ENCODE measurements at places on chromosomes 2 and 18.
A peak's percentile ranks its signal among the peaks of the same experiment; 100 is the strongest.

DNA sequence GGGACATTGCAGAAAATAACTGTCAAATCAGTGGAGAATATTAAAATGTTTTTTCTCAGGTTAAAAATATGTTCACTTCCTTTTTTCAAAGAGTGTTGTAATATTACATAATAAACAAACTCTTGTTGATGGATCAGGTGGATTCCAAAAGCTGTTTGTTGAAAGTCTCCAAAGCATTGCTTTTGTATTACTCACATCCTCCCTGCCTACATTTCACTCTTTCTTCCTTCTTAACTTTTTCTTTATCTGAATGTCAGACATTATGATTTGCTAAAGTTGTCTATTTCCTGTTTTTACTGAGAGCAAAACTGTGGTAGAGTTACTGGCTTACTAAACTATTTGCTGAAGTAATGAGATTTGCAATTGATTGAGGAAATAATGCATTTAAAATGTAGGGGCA is 92.1 kb downstream of the CDH19 start:
- no peak overlapping the region for H3K4me3 ChIP-seq
- no peaks in the 10 kb centered on the region for H3K27me3 ChIP-seq
- no peak for DNase-seq

DNA sequence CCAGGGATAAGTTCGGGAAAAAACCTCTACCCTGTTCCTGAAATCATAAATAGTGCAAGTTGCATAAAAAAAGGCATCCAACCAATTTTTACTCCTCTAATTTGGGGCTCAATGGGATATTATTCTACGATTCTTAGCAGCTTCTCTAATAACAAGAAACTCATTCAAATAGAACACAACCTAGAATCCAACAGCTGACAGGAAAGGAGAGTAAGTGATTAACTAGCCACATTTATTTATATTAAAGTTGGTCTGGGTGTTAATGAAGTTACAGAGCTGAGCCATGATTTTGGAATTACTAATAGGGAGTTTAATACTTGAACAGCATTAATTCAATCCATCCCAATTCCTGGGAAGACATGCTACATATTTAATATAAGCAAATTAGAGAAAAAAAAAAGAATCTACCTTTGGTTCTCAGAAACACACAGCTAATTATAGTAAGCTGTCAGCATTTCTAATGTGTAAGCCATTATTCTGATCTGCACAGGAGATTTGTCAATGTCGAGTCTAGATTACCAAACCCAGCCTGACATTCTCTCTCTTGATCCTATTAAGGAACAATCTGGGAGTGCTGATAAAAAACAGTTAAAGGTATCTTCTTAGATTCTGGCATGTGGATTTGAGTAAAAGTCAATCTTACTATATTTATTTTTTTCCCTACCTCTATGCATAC is 267.7 kb downstream of the NBAS start:
- H3K27ac ChIP-seq, result no peak overlapping the region
- H3K4me3 ChIP-seq, result no peak overlapping the region
- DNase-seq, result no peak
- no peaks in the 10 kb centered on the region for H3K27me3 ChIP-seq

- no peak overlapping the region for H3K4me3 ChIP-seq
- H3K27me3 ChIP-seq, result no peaks in the 10 kb centered on the region
- no peaks in the 10 kb centered on the region for H3K36me3 ChIP-seq
- no peak overlapping the region for H3K27ac ChIP-seq
These were observed 125.4 kb downstream of the MGAT5 start for GRCh38 chr2:134379293-134379692.

GRCh38 chr2:187390891-187391290 is 57.2 kb downstream of the CALCRL start:
- no peaks in the 10 kb centered on the region for H3K4me1 ChIP-seq
- no peaks in the 10 kb centered on the region for H3K36me3 ChIP-seq
- no peak for DNase-seq
- H3K27ac ChIP-seq, result no peak overlapping the region
- H3K27me3 ChIP-seq, result no peaks in the 10 kb centered on the region

DNA sequence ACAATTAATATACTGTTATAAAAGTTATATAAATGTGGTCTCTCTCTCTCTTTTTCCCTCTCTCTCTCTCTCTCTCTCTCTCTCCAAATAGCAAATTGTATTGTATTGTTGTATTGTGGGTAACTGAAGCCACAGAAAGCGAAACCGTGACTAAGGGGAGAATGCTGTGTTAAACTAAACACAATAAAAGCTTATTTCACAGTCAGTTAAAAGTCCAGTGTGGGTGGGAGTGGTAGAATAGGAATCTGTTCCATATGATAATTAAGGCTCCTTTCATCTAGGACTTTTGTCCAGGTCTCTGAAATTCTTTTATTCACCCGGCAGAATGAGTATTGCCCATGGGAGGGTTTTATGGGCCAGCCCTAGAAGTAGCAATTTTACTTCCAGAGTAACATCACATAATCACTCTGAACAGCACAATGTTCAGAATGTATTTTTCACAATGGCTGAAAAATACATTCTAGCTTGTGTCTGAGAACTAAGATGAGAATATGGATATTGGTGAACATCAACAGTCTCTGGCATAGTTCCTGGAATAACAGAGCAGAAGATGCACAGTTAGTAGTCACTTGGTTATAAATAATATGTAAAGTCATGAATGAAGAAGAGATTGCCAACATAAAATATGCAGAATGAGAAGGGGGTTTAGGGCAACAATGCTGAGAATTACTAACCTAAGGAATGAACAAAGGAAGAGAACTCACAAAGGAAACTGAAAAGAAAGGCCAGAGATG is 399.1 kb downstream of the PLCL1 start:
- H3K27me3 ChIP-seq, result no peaks in the 10 kb centered on the region
- H3K4me1 ChIP-seq, result no peaks in the 10 kb centered on the region
- H3K36me3 ChIP-seq, result no peaks in the 10 kb centered on the region
- H3K4me3 ChIP-seq, result no peak overlapping the region

- H3K4me1 ChIP-seq, result no peaks in the 10 kb centered on the region
- no peak overlapping the region for H3K27ac ChIP-seq
- no peaks in the 10 kb centered on the region for H3K27me3 ChIP-seq
- DNase-seq, result no peak
- H3K4me3 ChIP-seq, result no peak overlapping the region
These were observed 349.3 kb downstream of the ZNF516 start for GRCh38 chr18:76145521-76146376.

DNA sequence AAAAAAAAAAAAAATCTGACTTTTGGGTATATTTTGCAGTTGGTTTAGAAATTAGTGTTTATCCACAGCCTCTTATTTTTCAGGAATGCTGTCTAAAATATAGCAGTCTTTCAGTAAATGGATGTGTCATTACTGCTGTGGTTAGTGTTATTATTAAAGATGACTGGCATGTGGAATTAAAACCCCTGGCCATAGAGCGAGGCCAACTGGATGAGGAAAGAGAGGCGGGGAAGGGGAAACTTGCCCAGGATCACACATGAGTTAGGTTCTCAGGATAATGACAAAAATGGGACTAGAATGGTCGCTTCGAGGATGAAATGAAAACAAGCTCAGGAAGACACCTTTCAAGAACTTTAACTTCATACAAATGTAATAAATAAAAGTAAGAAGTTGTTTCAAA is 57.4 kb upstream of the APCDD1 start:
- H3K4me3 ChIP-seq, result no peak overlapping the region
- H3K27me3 ChIP-seq, result no peaks in the 10 kb centered on the region
- no peak overlapping the region for H3K27ac ChIP-seq
- H3K4me1 ChIP-seq, result no peaks in the 10 kb centered on the region
- no peak for DNase-seq

GRCh38 chr2:110120171-110121051 is 4.8 kb upstream of the MALL start:
- H3K27me3 ChIP-seq, result no peaks in the 10 kb centered on the region
- DNase-seq, result no peak

- no peaks in the 10 kb centered on the region for H3K27me3 ChIP-seq
- no peaks in the 10 kb centered on the region for H3K4me1 ChIP-seq
- DNase-seq, result no peak
- H3K4me3 ChIP-seq, result no peak overlapping the region
These were observed 89.0 kb upstream of the PPP1CB start for GRCh38 chr2:28662468-28663181.

DNA sequence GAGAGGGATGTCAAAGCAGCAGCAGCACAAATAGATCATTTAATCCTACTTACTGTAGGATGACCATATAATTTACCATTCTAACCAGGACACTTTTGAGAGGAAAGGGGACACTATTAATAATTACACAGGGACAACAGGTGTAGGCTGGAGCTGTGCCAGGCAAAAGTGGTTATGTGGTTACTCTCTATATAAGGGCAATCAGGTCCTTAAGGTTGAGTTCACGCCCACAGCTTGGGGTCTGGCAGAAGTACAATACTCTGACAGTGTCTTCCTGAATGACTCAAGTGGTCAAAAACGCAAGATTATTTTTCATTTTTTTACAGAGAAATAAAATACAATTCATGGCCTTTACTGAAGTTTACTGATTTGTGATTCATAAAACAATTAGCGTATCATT is 2.8 kb downstream of the PREPL start:
- no peaks in the 10 kb centered on the region for H3K27me3 ChIP-seq
- no peaks in the 10 kb centered on the region for H3K36me3 ChIP-seq
- peaks cover 30% of the 10 kb centered on the region for H3K4me1 ChIP-seq
- H3K4me3 ChIP-seq, result no peak overlapping the region

- peak overlapping the region; percentile 16 for H3K27ac ChIP-seq
- H3K4me1 ChIP-seq, result no peaks in the 10 kb centered on the region
- no peak overlapping the region for H3K4me3 ChIP-seq
These were observed 74.6 kb upstream of the TXNDC2 start for GRCh38 chr18:9810994-9811705.

DNA sequence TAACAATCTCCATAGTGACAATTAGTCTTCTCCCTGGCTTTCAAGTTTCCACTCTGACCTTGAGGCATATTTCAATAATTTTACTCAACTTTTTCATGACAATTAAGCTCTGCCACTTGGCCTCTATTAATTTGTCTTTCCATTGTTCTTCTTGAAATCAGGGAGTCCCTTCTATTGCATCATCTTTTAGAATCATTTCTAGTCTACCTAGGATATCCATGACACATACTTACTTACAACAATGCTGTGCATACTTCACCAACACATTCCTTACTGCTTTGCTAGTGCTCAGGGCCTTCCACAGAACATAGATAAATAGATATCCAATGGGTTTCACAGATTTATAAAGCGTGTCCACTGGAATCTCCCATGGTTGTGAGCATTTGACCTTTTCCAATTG is 331.5 kb upstream of the LRP1B start:
- H3K27me3 ChIP-seq, result no peaks in the 10 kb centered on the region
- H3K4me3 ChIP-seq, result no peak overlapping the region
- DNase-seq, result no peak
- H3K36me3 ChIP-seq, result no peaks in the 10 kb centered on the region
- H3K4me1 ChIP-seq, result no peaks in the 10 kb centered on the region

DNA sequence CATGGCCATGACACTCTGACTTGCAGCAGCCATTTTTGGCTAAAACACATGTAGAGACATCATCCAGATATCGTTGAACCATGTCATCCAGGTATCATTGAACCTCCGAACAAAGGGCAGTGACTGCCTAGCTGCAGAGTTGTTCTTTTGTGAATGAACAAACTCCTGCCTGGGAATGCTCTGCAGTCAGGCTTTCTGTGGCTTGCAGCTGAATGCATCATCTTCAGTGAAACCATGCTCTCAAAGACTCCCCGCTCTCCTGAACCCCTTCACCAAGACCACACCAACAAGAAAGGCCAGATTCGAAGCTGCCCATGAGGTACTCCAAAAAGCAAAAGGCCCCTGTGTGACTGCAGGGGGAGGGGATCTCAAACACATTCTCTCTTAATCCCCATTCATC is 118.8 kb downstream of the ACTR3 start:
- H3K4me3 ChIP-seq, result no peak overlapping the region
- DNase-seq, result no peak
- H3K36me3 ChIP-seq, result no peaks in the 10 kb centered on the region
- no peaks in the 10 kb centered on the region for H3K27me3 ChIP-seq
- H3K27ac ChIP-seq, result no peak overlapping the region
- no peaks in the 10 kb centered on the region for H3K4me1 ChIP-seq

DNA sequence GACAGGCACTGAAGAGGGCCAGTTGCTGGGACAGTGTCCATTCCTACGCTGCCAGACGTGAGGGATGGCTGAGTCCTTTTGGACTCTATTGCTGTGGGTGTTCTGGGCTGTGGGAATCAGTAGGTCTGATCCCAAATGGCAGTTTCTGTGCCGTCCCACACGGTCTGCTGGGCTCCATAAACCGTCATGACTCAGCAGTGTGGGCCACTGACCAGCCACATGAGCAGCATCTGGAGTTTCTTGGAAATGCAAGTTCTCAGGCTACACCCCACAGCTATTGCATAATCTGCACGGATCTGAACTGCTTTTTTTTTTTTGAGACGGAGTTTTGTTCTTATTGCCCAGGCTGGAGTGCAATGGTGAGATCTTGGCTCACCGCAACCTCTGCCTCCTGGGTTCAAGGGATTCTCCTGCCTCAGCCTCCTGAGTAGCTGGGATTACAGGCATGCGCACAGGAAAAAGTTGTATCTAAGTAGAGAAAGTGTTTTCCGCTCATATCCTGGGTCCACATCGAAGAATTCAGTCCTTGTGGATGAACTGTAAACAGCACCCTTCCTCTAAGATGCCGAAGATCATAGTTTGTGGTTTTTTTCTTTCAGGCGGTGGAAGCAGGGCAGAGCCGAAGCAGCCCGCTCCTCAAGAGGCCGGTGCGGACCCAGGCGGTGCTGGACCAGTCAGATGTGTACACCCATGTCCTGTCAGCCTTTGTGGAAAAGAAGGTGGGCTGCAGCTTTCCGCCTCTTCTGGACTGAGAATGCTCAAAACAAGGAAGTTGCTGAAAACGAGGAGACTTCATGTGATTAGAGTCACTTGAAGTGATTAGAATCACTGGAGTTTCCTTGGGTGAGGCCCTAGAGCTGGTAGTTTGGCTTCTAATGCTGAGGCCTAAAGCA is 25.5 kb downstream of the RMC1 start:
- no peaks in the 10 kb centered on the region for H3K27me3 ChIP-seq
- H3K4me3 ChIP-seq, result no peak overlapping the region
- peaks cover 5% of the 10 kb centered on the region for H3K4me1 ChIP-seq
- H3K36me3 ChIP-seq, result peaks cover 67% of the 10 kb centered on the region
- no peak for DNase-seq

DNA sequence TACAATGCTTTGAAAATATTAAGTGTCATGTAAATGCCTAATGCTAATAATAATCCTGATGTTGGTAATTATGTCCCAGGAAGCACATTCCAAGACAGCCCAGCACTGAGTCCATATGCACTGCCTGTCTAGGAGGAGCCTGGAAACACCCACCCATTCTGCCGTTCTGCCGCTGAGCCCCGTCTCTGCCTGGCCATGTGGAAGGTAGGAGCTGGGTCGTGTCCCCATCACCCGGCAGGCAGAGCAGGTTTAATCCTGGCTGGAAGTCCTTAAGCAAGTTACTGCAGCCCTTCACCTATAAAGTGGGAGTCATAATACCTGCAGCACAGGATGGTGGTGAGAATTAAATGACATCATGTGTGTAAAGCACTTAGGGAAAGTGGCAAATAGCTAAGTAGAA is 13.1 kb upstream of the EN1 start:
- H3K4me1 ChIP-seq, result peaks cover 6% of the 10 kb centered on the region
- H3K27ac ChIP-seq, result no peak overlapping the region
- no peak for DNase-seq
- H3K4me3 ChIP-seq, result no peak overlapping the region
- no peaks in the 10 kb centered on the region for H3K36me3 ChIP-seq
